ENCODE measurements at places on chromosomes 3 and 15.

DNA sequence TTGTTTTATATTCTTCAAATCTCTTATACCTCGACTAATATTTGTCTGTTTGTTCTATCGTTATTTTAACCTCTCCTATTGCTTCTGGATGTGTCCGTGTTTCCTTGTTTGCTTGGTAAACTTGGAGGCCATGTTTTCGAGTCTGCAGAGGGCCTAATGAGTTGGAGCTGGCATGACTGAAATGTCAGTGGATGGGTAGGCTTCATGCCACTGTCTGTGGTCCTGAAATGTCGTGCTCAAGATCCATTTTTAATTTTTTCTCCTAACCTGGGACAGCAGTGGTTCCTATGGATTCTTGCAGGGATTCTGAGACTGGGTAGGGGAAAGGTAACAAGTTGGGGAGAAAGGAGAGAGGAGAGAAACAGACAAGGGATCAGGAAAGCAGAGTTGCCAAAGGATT lies 18.8 kb upstream of the GASK1A start:
- DNase-seq, result no peak

DNA sequence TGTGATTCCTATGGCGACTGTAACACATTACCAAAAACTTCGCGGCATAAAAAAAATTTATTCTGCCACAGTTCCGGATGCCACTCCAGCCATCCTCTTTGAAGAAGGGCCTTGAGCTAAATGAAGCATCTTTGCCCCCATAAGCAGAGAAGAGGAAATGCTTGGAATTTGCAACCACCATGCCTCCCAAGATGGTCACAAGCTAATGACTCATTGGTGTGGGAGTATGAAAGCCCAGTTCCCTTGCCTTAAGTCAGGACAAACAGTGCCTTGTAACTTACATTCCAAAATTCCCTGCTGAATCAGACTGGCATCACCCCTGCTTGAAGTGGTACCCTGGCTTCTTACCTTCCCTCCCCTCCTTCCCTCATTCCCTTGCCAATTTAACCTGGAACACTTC lies 1077.4 kb downstream of the EPHA3 start:
- DNase-seq, result no peak

DNA sequence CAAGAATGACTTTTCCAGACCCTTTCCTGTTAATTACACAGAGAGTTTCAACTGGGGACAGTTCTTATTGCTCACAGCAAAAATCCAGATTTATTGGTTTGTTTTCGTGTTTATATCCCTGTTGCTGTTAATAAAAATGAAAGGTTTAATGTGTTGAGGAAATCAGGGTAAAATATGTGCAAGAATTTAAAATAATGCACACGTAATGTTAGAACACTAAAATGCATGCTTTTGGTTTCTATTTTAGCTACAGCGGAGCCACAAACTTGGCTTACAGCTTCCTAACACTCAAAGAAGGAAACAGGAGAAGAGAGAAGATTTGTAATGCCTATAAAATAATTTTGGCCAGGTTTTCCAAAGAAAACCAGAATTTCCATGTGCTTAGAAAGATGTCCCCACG lies 62.7 kb downstream of the CASR start:
- no peak for DNase-seq

GRCh38 chr15:63401078-63401477 lies 19.4 kb upstream of the CA12 start:
- no peak for DNase-seq

DNA sequence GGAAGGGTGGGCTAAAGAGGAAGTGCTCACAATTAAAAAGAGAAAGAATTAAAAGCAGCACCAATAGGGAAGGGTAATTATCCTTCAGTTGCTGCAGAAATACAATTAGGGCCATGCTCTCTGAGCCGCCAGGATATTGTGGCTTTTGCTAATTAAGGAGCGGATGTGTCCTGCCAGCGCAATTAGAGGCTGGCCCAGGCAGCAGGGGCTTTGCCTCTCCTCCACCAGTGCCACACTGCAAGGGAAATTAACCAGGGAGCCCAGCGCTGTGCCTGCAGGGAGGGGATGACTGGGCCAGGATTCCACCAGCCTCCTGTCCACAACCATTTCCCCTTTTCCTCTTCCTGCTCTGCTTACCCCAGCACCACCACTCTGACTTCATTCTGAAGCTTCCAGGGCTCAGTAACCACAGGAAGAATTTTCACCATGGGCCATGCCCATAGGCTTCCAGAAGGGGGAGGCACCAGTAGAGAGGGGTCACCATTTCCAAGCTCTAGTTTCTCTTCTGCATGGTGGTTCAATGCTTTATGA lies 10.4 kb upstream of the AEN start:
- no peak for DNase-seq

- no peak for DNase-seq
Measured at GRCh38 chr15:73174171-73174570, 121.9 kb downstream of the NEO1 start.

- no peak for DNase-seq
Measured at GRCh38 chr3:172203522-172204258, 164.3 kb downstream of the FNDC3B start.
